Stimulated activated CD4-positive, alpha-beta T cell treated with anti-CD3 and anti-CD28 coated beads, Interleukin-15, amount 100 ng/mL, for 1 hour (primary cell): ENCODE measurements at places on chromosomes 6 and 20.

- DNase-seq = no peak
These were observed 27.8 kb downstream of the RNF8 start for GRCh38 chr6:37381579-37381978.

DNA sequence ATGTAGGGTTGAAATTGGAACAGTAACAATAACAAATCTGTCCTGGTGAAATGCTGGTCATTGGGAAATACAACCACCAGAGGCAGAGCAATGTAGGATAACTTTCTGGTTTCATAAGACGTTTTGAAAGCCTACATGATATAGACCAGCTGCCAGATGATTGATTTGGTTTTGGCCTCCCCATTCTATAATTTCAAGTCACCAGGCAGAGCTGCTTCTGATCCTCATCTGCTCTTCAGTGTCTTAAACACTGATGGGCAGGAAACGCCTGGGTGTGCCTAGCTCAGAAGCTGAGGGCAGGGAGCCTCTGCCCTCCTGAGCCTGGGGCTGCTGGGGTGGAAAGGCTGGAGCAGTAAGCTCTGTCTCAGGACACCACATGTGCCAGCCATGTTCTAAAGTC lies 24.5 kb downstream of the DHX35 start:
- DNase-seq = no peak

DNA sequence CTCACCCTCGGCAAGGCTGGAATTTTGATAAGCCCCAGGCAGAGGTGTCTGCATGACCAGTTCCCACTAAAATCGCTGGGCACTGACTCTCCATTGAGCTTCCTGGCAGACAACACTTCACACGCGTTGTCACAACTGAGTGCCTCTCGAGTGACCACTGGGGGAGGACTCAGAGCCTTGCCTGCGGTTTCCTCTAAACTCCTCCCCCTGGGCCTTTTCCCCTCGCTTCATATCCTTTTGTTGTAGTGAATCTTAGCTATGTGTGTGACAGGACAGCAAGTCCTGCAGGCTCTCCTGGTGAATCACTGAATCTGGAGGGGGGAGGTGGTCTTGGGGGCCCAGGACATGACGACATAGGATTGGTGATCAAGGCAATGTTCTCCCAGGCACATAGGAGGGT lies 670.8 kb downstream of the PRKN start:
- DNase-seq = no peak

GRCh38 chr6:56314683-56315523 lies 67.5 kb upstream of the COL21A1 start:
- DNase-seq = no peak

DNA sequence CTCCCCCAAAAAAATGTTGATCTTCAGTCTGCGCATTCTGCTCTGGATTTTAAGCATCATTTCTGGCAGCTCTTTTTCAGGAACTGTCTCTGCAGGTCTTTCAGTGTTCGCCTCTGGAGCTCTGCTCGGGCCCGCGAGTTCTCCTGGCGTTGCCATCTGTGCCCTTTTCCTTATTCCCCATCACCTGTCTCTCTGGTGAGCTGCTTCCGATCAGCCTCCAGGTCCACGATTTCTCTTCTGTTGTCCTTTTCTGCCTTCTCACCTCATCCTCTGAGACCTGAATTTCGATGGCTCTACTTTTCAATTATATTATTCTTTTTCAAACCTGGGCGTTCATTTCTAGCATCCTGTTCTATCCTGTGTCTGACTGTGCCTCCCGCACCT lies 590 bp upstream of the MAP1LC3A start:
- DNase-seq = no peak

- no peak for DNase-seq
These were observed 920.3 kb downstream of the EYS start for GRCh38 chr6:64786736-64787135.

- DNase-seq = no peak
These were observed 28.3 kb downstream of the NSFL1C start for GRCh38 chr20:1438361-1438760.

DNA sequence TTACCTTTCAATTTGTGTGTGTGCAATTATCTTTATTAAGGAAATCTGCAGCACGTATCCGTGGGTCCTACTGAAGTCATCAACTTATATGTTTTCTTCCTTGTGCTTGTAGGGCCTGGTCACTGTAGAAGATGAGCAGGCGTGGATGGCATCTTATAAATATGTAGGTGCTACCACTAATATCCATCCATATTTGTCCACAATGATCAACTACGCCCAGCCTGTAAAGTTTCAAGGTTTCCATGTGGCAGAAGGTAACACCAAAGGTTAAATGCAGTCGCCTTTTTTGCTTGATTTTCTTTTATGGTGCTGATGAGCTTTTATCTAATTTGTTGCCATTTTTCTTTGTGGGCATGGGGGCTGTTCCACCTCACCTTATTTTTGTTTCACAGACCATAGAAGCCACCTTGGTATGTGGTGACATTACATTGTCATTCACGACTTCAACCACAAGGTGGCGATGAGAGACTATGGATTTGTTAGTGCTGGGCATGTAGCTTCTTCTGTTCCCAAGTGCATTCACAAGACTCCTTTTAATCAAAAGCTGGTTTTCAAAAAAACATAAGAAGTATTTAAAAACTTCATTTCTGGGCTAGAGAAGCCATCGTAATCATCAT lies 106.5 kb upstream of the LAMP5 start:
- DNase-seq = no peak

GRCh38 chr6:139475241-139475640 lies 100.8 kb upstream of the CITED2 start:
- DNase-seq = no peak

DNA sequence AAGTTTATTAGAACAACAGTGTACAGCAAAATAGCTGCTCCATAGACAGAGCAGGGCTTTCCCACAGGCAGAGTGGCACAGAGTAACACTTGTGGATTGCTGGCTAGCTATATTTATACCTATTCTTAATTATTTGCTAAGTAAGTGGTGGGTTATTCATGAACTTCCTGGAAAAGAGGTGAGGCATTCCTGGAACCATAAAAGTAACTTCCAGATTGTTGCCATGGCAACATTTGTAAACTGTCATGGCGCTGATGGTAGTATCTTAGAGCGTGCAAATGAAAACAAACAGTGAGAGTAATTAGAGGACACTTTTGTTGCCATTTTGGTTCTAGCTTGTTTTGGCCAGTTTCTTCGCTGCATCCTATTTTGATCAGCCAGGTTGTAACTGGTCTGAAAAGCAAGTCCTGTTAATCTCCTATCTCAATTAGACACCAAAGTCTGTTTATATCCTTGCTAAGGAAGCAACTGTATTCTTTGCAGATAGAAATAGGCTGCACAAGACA lies 23.9 kb downstream of the DEFB114 start:
- DNase-seq = no peak

- no peak for DNase-seq
These were observed 15.2 kb upstream of the AMD1 start for GRCh38 chr6:110859335-110859792.

- no peak for DNase-seq
These were observed 40.3 kb upstream of the AHI1 start for GRCh38 chr6:135537741-135538301.

- no peak for DNase-seq
These were observed 12.5 kb upstream of the TMEM30A start for GRCh38 chr6:75296811-75297779.

DNA sequence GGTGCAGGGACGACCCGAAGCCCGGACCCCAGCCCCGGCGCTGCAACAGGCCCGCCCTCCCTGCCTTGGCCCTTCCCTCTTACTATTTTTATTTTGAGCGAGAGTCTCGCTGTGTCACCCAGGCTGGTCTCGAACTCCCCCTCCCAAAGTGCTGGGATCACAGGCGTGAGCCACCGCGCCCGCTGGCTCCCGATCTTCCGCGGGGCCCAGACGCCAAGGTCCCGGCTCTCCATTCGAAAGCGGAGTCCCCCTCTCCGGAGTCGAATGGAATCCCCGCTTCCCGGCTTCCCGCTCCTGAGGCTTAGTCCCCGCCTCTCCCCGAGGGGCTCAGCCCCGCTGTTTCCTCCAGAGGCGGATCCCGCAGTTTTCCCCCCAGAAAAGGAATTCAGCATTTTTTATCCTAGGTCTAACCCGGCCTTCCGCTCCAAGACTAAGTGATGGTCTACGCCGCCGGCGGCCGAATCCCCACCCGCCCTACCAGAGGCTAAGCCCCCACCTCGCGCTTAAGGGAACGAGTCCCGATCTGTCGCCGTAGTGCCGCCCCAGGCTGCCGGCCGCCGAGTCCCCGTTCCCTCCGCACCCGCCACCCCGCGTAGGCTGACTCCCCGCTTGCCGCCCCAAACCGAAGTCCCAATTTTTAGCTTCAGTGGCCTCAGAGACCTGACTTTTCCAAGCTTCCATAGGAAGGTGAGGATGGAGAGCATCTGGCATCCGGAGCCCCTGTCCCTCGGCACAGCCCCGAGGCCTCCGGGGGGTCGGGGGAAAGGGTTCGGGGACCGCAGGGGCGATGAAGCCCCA lies 11.5 kb upstream of the TMC2 start:
- no peak for DNase-seq

- DNase-seq = no peak
These were observed 235.4 kb downstream of the CDKAL1 start for GRCh38 chr6:20769631-20770030.

GRCh38 chr6:40322336-40322735 lies 264.8 kb downstream of the LRFN2 start:
- no peak for DNase-seq

DNA sequence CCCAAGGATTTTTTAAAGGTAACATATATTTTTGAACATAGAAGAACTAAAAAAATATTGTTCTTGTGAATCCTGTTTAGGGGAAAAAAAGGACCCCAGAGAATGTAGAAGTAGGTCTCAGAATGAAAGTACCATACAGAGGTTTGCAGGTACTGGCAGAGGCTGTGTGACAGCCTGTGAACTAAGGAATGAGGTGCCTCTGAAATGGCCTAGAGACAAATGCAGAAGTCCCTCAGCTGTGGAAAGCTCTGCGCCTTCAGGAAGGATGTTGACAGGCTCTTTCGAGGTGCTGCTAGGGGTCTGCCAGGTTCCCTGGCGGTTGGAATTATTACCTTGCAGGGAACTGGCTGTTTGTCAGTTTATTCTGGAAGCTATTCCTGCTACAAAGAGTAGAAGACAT lies 8.6 kb upstream of the TUBB2B start:
- DNase-seq = no peak
